Stimulated activated CD4-positive, alpha-beta T cell treated with anti-CD3 and anti-CD28 coated beads, Interleukin-15, amount 100 ng/mL, for 1 hour (primary cell): ENCODE measurements at places on chromosomes 6 and 20.

DNA sequence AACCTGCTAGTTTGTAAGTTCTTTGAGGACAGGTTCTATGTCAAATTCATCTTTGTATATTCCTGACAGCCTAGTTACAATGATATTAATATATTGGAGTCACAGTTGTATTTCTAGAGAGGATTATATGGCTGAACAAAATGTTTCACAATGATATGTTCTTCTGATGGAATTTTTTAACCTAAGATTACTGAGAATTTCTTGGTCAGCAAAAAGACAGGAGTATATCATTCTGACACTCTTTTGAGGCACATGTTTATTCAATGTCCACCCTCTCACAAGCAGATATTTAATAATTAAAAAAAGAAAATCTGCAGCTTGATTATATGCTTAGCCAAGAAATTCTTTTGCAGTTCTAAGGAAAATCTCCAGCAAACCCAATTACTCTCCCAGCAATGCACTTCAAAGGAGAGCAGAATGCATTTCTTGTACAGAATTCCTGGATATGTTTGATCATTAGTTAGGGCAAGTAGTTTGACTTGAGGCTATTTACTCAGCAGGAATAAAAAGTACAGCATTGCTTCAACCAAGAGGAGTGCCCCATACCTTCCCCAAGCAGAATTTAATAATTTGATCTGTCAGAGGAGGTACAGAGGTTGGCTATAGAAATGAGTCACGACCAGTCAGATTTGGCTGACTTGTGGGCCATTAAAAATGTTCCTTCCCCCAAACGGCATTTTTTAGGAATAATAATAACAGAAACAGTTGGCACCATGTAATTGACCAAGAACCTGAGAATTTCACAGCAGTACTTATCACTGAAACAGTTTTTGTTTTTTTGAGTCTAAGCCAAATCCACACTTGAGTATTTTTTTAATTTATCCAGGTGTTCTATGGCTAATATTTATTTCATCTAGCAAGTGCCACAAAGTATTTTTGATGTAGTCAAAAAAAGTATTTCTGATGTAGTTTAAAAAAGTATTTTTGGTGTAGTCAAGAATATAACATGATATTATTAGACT is 508.1 kb upstream of the FLRT3 start:
- no peak for DNase-seq

- no peak for DNase-seq
These were observed 26.5 kb downstream of the GLO1 start for GRCh38 chr6:38676236-38676973.

DNA sequence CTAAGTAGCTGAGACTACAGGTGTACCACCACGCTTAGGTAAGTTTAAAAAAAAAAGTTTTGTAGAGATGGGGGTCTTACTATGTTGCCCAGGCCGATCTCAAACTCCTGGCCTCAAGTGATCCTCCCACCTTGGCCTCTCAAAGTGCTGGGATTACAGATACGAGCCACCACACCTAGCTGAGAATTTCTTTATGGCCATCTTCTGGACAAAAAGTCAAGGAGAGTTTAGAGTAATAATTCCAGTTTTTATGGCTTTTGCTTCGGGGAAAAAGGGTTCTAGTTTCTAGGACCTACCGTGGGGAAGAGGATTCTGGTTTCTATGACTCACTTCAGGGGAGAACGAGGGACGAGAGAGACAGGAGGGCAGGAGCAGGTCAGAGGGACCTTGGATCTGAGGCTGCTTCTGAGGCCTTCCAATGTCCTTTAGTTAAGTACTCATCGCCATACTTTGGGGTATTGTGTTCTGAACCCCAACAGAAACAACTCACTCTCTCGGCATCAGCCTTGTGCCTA is 69.3 kb upstream of the IER3 start:
- DNase-seq: no peak

GRCh38 chr20:53253668-53254067 is 281.5 kb downstream of the TSHZ2 start:
- DNase-seq: no peak

DNA sequence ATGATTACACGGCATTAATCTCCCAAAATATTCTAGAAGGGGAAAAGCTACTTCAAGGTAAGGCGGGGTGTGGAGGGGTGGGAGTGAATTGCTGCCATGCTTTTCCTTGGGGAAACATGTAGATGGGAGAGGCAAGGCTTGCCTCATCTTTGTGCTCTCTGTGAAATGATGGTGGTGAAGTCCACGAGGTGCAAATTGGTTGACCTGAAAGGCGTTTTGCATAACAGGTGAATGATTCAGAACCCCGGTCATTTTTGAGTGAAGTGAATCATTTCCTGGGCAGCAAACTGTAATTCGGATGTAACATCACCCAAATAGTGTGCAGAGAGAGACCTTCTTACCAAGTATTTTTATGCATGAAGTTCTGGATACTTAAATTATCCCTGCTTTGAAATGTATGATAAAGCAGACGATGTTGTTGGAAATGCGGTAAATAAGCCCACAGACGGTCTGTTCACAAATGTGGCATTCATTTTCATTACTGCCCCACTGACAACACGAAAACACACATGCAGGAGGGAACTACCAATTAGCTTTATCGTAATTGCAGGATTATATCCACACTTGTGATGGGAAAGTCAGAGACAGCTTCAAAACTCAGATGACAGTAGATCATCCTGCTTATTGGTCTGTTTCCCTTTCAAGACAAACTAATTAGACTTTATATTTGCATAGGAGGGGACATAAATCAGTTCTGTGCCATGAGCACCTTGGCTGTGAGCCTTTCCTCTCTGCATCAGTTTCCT is 3.0 kb downstream of the CDH4 start:
- DNase-seq: no peak

- no peak for DNase-seq
These were observed 14.9 kb upstream of the SLC22A1 start for GRCh38 chr6:160106701-160107100.

DNA sequence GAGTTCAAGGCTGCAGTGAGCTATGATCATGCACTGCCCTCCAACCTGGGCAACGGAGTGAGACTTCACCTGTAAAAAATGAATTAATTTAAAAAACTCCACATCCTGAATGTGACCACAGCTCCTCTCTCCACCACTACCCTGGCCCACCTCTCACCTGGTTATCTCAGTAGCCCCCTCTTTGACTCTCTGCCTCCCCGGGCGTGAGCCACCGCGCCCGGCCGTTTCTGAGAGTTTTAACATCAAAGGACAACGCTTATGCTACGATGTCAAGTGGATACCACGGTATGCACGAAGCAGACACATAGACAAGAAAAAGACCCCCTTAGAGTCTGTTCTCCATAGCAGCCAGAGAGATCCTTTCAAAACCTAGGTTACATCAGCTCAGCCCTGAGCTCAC is 48.7 kb downstream of the FGD2 start:
- DNase-seq: no peak

DNA sequence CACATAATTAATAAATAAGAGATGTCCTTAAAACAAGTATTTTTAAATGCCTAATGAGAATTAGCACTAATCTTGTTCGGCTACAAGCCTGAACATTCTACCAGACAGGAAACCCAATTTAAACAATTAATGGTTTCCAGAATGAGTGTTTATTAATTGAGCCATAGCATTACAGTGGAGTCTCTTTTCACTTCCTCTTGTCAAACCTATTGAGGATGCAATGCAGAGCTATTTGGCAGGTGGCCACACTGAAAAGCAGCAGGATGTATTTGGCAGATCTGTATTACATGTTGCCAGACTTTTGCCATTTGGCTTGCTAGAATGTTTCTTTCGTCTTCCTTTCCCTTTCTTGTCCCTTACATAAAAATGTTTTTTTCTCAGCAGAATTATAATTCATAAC is 475.2 kb upstream of the MARCKS start:
- DNase-seq: no peak

DNA sequence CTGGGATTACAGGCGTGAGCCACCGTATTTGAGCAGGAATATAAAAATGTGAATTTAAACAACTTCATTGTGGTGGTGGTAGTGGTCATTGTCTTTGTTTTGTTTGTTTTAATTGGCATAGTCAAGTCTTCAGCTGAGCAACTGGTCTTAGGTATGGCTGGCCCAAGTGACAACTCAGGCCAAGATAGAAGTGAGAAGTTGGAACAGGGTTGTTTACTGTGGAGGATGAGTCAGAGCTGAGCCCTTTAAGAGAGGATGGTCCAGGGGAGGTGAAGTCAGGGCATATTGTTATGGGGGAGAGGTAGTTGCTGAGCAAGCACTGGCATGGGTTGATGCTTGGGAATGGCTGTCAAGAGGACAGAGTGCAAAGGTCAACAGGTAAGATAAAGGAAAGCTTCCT is 308.2 kb downstream of the FARS2 start:
- DNase-seq: no peak

GRCh38 chr6:127115746-127116145 is 2.7 kb upstream of the RSPO3 start:
- DNase-seq: no peak

- no peak for DNase-seq
These were observed 51.5 kb downstream of the HBS1L start for GRCh38 chr6:135002974-135003703.

- no peak for DNase-seq
These were observed 22.1 kb upstream of the TENT5A start for GRCh38 chr6:81774542-81774941.

DNA sequence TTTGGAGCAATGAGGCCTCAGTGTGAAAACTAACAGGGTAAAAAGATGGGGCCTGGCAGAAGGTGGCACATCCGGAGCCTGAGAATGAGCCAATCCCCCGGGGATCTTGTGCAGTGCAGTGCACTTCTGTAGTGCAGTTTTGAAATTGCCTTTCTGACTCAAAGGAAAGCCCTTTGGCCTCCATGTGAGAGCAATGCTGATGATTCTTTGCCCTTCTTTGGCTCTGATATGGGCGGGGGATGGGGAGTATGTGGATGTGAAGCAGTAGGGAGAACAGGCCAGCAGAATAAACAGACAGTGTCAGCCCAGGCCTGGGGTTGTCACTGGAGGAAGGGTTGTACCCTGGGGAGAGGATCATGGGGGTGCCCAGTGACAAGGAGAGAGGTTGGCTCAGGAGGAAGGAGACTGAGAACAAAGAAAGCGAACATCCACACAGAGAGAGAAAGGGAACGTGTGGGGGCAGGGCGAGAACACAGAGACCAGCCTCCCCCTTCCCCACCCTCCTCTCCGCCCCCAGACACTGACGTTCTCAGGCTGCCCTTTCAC is 351.2 kb downstream of the CDC5L start:
- no peak for DNase-seq

DNA sequence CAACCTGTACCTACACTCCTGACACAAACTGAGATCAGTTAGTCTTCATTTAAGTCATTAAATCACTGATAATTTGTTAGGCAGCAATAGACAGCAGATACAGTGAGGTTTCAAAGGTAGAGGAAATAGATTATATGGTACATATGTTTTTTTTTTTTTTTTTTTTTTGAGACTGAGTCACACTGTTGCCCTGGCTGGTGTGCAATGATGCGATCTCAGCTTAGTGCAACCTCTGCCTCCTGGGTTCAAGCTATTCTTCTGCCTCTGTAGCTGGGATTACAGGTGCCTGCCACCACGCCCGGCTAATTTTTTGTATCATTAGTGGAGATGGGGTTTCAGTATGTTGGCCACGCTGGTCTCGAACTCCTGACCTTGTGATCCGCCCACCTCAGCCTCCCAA is 38.2 kb upstream of the KIF13A start:
- DNase-seq: no peak

DNA sequence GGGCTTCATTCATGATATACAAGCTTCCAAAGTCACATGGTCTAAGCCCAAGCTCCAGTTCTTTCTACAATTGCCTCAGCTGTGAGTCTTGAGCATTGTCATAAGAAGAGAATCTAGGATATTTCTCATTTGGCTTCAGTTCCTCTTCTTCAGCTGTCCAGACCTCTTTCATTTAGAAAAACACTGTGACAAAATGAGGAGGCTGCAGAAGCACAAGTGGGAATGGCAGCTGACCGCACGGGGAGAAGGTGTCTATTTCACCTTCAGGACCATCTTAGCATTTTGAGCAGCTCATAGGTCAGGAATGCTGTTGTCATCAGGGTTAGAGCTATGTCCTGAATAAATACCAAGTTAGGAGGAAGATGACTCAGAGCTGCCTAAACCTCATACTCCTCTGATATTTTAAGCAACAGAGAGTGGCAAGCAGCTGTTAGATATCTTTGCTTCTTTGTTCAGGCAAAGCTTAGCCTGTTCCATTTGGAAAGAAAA is 390.1 kb upstream of the CITED2 start:
- DNase-seq: no peak

GRCh38 chr6:158259136-158259535 is 53.1 kb upstream of the TULP4 start:
- no peak for DNase-seq

DNA sequence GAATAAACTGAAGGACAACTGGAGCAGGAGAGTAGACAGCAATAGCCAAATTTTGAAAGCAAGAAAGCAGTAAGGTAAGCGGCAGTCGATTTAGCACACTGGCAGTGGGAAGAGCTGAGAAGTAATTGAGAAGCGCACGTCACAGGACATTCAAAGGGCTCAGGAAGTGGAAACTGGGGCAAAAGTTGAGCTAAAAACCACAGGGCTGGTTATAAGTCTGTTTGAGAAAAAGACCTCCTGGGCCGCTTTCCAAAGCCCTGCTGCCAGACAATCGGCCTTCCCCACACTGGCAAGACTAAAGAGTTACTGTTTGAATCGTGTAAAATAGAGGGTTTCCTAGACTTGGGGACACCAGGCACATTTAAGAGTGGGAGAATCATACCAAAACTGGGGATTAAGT is 161.4 kb downstream of the DNAH8 start:
- no peak for DNase-seq

DNA sequence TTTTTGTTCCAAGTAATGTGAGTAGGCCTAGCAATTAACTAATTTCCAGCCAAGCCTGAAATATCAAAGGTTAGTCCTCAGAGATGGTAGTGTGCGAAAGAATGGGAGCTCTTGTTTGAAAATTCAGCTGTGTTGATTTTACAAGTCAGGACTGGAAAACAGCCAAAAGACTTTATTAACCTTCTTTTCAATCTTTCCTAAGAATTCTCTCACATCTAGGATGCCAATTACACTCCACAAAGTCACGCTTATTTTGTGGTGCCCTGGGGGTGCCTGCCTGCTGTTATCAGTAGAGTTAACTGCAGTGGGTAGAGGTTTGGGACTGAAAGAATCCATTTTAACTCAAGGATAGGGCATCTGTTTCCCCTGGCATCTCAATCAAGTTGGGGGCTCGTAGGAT is 30.7 kb upstream of the MAP3K4 start:
- no peak for DNase-seq

GRCh38 chr6:148816117-148816516 is 69.3 kb downstream of the UST start:
- no peak for DNase-seq
